Activated naive CD8-positive, alpha-beta T cell treated with anti-CD3 and anti-CD28 coated beads, Interleukin-2, amount 50 U/mL, for 24 hours (primary cell): ENCODE measurements at places on chromosomes 12 and 14.

GRCh38 chr12:85865890-85866289, 8.2 kb upstream of the NTS start:
- no peak for DNase-seq

- DNase-seq = no peak
Measured at GRCh38 chr14:91931478-91932088, 15.9 kb downstream of the FBLN5 start.

GRCh38 chr12:132373901-132374611, 44.7 kb upstream of the GALNT9 start:
- no peak for DNase-seq

GRCh38 chr14:77253333-77254190, 17.4 kb downstream of the NGB start:
- no peak for DNase-seq

DNA sequence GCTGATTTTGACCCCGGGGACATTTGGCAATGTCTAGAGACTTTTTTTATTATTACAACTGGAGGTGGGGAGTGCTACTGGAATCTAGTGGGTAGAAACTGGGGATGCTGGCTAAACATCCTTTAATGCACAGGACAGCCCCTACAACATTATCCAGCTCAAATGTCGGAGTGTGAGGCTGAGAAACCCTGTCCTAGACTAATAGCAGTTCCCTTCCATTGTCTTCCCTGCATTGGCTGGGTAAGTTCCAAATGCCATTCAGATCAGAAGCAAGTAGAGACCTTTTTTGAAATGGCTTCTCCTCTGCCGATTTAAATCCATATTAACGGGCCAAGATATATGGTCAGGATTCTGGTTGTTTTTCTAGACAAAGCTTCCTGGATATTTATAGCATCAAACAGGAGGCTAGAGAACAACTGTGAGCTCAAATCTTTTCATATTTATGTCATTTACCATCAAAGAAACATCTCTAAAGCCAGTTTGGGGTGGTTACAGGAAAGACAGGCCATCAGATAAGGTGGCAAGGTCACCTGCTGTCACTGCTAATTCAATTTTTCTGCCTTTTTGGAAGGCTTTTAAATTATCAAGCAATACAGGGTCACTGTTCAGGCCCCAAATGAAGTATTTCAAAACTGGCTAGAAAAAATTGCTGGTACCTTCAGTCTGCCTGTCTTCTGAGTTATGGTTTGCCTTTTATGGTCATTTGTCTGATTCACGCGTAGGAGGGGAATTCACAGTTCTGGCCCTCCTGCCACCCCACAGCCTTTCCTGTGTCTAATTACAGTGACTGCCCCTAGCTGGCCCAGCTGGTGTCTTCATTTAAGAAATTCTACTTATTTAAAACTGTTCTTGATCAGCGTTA, 20.1 kb upstream of the AKAP5 start:
- peak; percentile 56 for DNase-seq

DNA sequence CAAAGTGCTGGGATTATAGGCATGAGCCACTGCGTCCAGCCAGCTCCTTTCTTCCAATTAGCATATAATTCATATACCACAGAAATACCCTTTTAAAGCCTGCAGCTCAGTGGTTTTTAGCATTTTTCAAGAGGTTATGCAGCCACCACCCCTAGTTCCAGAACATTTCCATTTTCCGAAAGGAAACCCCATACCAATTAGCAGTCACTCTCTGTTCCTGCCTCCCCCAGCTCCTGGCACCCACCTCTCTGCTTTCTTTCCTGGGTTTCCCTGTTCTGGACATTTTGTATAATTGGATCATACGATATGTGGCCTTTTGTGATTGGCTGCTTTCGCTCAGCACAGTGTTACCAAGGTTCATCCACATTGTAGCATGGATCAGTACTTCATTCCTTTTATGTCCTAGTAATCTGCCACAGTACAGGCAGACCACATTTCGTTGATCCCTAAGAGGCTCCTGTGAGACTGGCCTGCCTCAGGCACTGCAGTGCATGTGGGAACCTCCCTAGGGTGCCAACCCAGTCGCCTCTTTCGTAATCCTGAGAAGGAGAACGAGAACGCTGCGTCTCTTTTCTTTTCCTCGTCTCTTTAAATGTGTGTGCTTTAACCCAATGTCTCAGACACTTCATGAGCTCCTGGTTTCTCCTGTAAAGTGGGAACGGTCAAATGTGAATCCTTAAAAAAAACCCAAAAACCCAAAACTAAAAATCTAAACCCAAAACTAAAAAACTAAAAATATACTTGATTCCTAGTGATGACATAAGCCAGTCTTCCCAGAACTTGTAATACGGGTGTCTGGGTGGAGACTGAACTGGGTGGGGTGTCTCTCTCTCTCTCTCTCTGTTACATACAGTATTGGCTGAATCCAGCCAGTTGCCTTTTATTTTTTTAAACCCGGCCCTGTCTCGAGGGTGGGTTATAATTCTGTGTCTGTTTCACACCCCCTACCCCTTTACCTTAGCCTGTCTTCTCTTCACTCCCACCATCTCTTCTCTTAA, 14.7 kb downstream of the AACS start:
- DNase-seq = no peak

DNA sequence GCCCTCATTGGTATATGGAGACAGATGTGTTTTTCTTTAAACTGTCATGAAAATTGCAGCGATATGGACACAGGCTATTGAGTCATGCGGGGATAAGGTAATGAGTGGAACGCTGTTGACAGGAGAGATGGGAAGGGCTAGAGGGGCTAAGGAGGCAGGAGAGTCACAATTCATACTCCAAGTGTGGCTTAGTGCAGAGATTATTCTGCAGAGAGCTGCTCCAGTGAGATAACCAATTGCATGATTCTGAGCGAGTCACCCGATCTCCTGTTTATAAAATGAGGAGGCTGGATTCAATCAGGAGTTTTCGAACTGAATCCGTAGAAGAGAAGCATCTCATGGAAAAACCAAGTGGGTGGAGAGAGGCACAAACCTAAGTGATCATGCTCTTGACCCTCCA, 106.4 kb upstream of the PLEKHG7 start:
- no peak for DNase-seq

- no peak for DNase-seq
Measured at GRCh38 chr12:91171476-91171875, 11.1 kb downstream of the DCN start.

DNA sequence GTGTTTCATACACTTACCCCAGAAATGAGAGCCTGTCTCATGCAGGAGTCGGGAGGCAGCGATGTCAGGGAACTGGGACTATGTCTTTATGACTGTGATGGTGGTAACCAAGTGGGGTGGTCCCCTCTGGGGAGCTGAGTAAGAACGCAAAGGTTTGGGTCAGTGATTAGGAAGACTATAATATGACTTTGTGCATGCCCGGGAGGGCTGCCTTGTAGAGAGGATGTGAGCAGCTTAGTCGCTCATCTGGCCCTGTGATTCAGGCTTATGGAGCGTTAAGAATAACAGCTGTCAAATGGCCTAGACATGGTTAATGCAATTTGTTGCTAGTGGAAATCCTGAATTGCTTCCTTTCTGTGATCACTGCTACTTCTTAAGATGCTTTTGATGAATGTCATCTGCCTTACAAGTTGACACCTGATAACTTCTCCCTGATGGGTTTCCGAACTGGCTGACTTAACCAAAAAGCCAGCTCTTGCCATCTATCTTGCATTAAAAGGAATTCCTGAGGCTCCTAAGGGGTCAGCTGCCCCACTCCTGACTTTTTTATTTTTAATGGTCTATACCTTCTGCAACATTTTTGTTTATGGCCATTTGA, 35.4 kb upstream of the AACS start:
- no peak for DNase-seq

GRCh38 chr14:99036611-99037293, 235.2 kb downstream of the BCL11B start:
- no peak for DNase-seq

GRCh38 chr14:22929961-22930364, 787 bp upstream of the PRMT5 start:
- no peak for DNase-seq

DNA sequence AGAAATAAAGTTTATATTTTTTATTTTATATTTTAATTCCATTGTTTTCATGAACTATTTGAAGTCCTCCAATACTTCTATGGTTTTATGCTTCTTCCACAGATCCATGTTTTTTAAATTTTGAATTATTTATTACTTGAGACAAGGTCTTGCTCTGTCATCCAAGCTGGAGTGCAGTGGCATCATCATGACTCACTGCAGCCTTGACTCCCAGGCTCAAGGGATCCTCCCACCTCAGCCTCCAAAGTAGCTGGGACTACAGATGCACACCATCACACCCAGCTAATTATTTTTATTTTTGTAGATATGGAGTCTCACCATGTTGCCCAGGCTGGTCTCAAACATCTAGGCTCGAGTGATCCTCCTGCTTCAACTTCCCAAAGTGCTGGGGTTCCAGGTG, 28.8 kb upstream of the DLGAP5 start:
- no peak for DNase-seq

GRCh38 chr12:62817556-62818271, 117.2 kb downstream of the PPM1H start:
- DNase-seq = no peak
